Stimulated activated CD8-positive, alpha-beta memory T cell treated with anti-CD3 and anti-CD28 coated beads, Interleukin-4, amount 100 ng/mL, for 1 hour (primary cell): ENCODE measurements at places on chromosomes 13 and 19.

GRCh38 chr19:33428627-33429125, 55.2 kb downstream of the CEBPG start:
- DNase-seq = no peak

DNA sequence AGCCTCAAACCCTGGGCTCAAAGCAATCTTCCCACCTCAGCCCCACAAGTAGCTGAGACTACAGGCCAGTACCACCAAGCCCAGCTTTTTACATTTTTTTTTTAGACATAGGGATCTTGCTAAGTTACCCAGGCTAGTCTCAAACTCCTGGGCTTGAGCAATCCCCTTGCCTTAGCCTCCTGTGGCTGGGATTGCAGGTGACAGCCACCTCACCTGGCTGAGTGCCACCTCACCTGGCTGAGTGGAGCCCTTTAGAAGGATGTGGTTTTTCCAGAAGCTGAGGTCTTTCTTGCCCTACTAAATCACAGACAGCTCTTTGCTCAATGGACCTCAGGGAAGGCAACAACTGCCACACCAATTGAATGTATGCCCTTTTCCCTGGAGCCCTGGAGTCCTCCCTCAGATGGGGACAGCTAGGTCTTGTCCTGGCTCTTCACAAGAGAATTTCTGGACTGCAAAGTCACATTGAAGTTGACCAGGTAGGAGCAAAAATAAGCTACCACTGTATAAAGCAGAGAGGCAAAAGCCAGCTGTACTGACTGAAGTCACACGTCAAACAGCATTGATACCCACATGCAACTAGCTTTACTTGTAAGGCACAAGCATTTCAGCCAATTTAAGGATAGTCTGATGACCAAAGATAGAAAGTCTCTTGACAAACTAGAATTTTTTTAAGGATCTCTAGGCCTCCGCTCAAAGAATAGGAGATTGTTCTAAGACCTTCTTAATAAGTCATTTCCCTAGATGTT, 14.0 kb downstream of the PDX1 start:
- DNase-seq = no peak

GRCh38 chr13:44817131-44817671, 172.1 kb downstream of the NUFIP1 start:
- DNase-seq = no peak

DNA sequence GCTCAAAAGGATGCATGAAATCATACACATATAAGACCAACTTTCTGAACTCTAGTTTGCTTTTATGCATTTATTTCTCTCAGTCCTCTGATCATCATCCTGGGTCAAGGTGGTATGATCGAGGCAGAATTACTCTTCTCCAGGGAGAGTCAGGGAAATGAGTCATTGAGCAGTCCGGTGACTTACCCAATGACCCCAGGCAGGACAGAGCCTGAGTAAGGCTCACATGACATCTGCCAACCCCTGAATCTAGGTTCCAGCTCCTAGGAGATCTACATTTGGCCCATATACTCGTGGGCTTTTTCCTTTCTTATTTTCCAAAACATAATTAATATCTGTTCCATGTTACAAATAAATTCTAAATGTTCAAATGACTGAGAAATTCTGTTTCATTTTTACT, 502.3 kb downstream of the FOXO1 start:
- DNase-seq = no peak

GRCh38 chr13:49367640-49368422, 76.0 kb downstream of the CAB39L start:
- no peak for DNase-seq
